ENCODE measurements at places on chromosomes 7 and 10. TPM values are rescaled to one million over a fixed set of nuclear protein-coding genes. Genes with fewer than 3 reads are reported as not detected.

Gene KAZALD1
- 24.4 TPM for total RNA-seq

Gene FXYD4
- total RNA-seq = not detected

Gene CTAGE8
- 1.5 TPM for total RNA-seq

Gene EBLN1
- total RNA-seq = 1.8 TPM

Gene GPR15LG
- 3.1 TPM for total RNA-seq

Gene LIPN
- total RNA-seq = not detected

Gene SLK
- 55.8 TPM for total RNA-seq

Gene C10orf95
- total RNA-seq = 3.7 TPM

Gene FAM25G
- total RNA-seq = not detected
